ENCODE measurements at places on chromosomes 1 and 21.
A peak's percentile ranks its signal among the peaks of the same experiment; 100 is the strongest.

DNA sequence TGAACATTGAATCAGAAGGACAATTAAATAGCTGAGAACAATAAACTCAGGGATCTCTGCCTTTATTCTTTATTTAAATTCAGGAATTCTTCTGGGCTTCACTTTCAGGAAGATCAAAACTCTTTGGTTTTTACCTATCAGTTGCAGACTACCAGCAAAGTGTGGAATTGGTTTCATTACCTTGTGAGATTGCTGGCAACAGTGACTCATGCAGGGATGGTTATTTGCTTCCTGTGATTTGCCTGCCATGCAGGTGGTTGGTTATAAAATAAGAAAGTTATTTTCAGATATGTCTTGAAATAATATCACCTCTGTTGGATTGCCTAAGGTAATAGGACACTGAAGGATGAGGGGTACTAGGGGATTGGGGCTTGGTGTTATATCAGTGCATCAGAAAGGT is 204.6 kb downstream of the PTBP2 start:
- no peaks in the 10 kb centered on the region for H3K36me3 ChIP-seq
- no peaks in the 10 kb centered on the region for H3K4me1 ChIP-seq
- H3K4me3 ChIP-seq, result no peak overlapping the region
- H3K27ac ChIP-seq, result no peak overlapping the region
- H3K27me3 ChIP-seq, result no peaks in the 10 kb centered on the region
- DNase-seq, result no peak

DNA sequence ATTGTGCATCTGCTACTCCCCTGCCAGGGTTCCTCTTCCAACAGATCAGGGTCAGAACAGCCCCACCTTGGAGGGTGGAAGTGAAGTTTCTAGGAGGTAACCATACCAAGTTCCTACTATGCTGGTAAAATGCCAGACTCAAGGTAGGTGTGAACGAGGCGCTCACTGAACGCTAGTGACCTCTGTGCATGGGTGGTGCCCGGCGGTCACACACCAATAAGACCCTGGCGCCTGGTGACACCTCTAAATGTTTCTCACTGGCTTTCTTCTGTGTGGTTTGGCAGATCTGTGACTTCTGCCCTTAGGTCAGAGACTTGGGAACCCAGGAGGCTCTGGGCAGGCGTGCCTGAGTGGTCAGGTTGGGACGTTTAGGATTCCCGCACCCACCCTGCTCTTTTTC is 55.9 kb downstream of the TMCO4 start:
- no peaks in the 10 kb centered on the region for H3K36me3 ChIP-seq
- H3K27ac ChIP-seq, result no peak overlapping the region
- no peaks in the 10 kb centered on the region for H3K27me3 ChIP-seq
- H3K4me3 ChIP-seq, result no peak overlapping the region
- DNase-seq, result no peak
- no peaks in the 10 kb centered on the region for H3K4me1 ChIP-seq

DNA sequence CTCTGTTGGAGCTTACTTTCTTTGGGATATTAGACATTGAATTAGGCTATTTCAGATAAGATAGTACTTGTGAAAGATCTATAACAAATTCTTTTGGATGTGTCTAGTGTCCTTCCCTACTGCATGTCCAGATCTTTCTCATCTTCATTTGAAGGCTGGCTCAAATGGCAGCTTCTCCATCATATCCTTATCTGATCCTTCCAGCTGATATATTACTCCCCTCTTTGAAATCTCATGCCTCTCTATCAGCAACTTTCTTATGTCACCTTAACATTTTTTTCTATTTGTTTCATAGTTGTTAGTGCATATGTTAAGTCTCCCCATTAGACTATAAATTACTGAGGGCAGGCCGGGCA is 17.5 kb downstream of the CAP1 start:
- H3K4me1 ChIP-seq, result peaks cover 69% of the 10 kb centered on the region
- peak overlapping the region; percentile 1 for H3K4me3 ChIP-seq
- H3K27ac ChIP-seq, result peak overlapping the region; percentile 77
- H3K27me3 ChIP-seq, result peaks cover 3% of the 10 kb centered on the region

DNA sequence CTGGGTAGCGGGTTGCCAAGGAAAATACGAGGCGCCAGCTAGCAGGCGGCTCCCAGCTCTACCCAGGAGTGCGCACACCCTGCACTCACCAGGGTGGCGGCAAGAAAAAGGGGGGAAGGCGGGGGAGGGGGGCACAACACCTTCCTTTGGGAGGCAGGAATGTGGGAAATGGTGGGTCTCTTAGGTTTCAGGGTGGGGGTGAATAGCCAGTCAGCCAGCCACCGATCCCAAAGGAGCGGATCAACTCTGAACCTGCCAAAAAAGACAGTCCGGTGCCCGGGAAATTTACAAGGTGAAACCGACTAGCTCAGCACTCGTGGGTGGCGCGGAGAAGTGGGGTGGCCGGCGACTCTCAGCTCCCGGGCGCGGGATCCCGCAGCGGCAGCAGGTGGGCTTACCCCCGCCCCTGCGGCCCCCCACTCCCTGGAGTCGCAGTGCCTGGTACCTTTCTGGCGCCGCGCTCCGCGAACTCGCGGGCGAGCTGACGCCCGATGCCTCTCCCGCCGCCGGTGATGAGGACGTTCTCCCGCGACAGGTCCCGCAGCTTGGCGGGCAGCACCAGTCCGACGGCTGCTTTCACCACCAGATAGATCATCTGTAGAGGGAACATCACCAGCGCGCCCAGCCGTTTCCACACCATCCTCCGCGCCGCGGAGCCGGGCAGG is 1.2 kb downstream of the DHRS3 start:
- peak overlapping the region; percentile 93 for H3K4me3 ChIP-seq
- no peak overlapping the region for H3K27ac ChIP-seq
- peaks cover 4% of the 10 kb centered on the region for H3K36me3 ChIP-seq
- H3K4me1 ChIP-seq, result peaks cover 33% of the 10 kb centered on the region
- DNase-seq, result peak; percentile 24

All from endothelial cell (in vitro differentiated cells).